Chondrocyte (in vitro differentiated cells): ENCODE measurements at places on chromosomes 6 and 20. TPM values are rescaled to one million over a fixed set of nuclear protein-coding genes. Genes with fewer than 3 reads are reported as not detected.
A peak's percentile ranks its signal among the peaks of the same experiment; 100 is the strongest.

- H3K36me3 ChIP-seq = no peaks in the 10 kb centered on the region
- H3K27ac ChIP-seq = no peak overlapping the region
- DNase-seq = no peak
- no peak overlapping the region for H3K4me3 ChIP-seq
These were observed 1.9 kb downstream of the HLA-DPA1 start for GRCh38 chr6:33071569-33071968.

GRCh38 chr6:126180585-126180984, 159.3 kb upstream of the CENPW start:
- H3K4me1 ChIP-seq = peaks cover 4% of the 10 kb centered on the region
- no peak overlapping the region for H3K4me3 ChIP-seq
- H3K27me3 ChIP-seq = no peaks in the 10 kb centered on the region
- no peak overlapping the region for H3K27ac ChIP-seq

GRCh38 chr6:31547727-31548543, 527 bp downstream of the NFKBIL1 start:
- H3K4me3 ChIP-seq = peak overlapping the region; percentile 97
- peaks cover 45% of the 10 kb centered on the region for H3K4me1 ChIP-seq
- DNase-seq = no peak
- H3K27ac ChIP-seq = peak overlapping the region; percentile 97
- H3K27me3 ChIP-seq = no peaks in the 10 kb centered on the region

Gene DLK2
- 0.29 to 1.3 TPM (median 1.1 TPM) in 3 replicates for total RNA-seq

Gene DOK5
- total RNA-seq = 8.7 to 14.3 TPM (median 9.0 TPM) in 3 replicates
